SK-N-SH (cell line): ENCODE measurements at places on chromosomes 11 and 22.
A peak's percentile ranks its signal among the peaks of the same experiment; 100 is the strongest.

GRCh38 chr11:124644426-124645280, 22.0 kb downstream of the TBRG1 start:
- peaks cover 4% of the 10 kb centered on the region for H3K36me3 ChIP-seq
- peaks cover 3% of the 10 kb centered on the region; the same call in 1 of the 2 replicates for H3K4me1 ChIP-seq
- H3K27me3 ChIP-seq: no peaks in the 10 kb centered on the region
- H3K27ac ChIP-seq: no peak overlapping the region
- H3K4me3 ChIP-seq: peak overlapping the region; percentile 42

DNA sequence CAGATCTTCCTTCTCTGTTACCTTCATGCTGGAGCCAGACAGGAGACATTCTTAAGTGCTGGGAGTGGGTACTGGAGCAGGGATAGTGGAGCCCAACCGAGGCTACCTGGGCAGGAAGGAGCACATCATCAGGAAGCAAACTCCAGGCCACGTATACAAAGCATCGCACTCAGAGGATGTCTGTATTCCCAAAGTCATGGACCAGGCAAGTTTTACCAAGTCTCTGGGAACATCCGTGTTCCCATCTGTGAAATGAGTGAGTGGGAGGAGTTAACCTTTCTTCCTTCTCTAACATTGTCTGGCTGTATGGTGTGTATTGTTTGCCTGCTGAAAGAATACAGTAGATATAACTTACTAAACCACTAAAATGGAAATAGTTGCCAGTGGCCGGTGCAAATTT, 175.0 kb upstream of the TMEM45B start:
- no peak overlapping the region for H3K4me3 ChIP-seq
- H3K36me3 ChIP-seq: no peaks in the 10 kb centered on the region
- H3K27me3 ChIP-seq: no peaks in the 10 kb centered on the region

DNA sequence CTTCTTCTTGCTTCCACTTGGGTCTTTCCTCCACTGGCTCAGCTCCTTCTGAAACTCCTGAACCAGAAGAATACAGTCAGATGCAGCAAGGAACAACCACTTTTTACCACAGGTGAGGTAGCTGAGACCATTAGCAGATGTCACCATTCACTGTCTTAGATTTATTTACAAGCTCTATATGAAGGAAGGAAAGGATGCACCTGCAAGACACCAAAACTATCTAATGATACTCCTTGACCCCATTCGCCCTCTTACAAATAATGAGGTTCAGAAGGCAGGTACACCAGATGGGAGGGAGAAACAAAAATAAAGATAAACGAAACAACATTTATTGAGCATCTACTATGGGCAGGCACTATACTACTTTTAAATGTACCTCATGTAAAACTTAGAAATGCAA, 10.3 kb downstream of the TFIP11 start:
- H3K4me3 ChIP-seq: no peak overlapping the region
- H3K27me3 ChIP-seq: no peaks in the 10 kb centered on the region
- no peak for DNase-seq
- H3K27ac ChIP-seq: no peak overlapping the region
- H3K36me3 ChIP-seq: peaks cover 70% of the 10 kb centered on the region

DNA sequence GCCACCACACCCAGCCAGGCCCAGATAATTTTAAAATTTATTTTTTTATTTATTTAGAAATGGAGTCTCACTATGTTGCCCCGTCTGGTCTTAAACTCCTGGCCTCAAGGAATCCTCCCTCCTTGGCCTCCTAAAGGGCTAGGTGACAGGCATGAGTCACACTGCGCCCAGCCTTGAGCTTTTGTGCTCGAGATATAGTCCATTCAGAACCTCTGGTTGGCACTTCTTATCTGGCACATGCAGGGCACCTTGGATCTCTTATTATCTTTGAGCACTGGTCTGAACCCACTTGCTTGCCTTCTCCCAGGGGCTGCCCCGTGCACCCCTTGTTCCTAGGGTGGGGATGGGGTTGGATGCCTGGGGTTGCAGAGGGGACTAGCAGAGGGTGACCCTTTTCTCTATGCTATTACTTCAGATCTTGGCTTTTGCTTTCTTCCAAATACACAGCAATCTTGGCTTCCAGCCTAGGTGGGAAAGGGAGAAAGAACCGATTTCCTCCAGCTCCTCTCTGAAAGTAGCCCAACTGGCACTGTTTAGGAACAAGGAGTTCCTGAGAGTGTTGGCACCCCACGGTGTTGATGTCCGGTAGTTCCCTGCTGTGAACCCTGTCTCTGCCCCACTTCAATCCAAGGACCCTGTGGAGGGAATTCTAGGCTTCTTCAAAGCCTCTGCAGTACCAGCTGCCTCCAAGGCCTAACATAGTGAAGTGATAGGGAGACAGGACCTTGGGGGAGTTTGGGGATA, 1.3 kb upstream of the SLC3A2 start:
- peaks cover 20% of the 10 kb centered on the region for H3K36me3 ChIP-seq
- peaks cover 32% of the 10 kb centered on the region for H3K4me1 ChIP-seq

DNA sequence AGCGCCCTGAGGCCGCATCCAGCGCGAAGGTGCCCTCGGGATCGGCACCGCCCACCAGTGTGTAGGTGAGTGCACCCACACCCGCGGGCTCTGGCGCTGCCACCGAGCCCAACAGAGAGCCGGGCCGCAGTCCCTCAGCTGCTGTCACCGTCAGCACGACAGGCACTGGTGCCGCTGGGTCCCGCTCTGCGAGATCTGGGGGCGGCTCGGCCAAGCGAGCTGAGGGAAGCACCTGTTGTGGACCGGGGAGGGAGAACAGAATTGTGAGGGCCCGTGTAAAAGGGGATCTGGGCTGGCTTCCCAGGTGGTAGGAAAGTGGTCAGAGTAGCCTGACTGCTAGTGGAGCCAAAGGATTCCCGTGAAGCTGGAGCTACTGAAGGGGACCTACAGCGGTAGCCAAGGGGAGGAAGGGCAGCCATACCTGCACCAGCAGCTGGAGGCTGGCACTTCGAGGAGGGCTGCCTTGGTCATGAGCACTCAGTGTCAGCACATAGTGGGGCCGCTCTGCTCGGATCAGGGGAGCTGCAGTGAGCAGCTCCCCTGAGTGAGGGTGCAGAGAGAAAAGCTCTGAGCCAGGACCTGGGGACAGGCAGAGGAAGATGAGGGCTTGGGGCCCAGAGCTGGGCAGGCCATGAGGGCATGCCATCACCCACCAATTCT, 11.5 kb upstream of the TPP1 start:
- DNase-seq: no peak
- no peaks in the 10 kb centered on the region for H3K27me3 ChIP-seq
- no peak overlapping the region for H3K4me3 ChIP-seq
- no peaks in the 10 kb centered on the region for H3K4me1 ChIP-seq

DNA sequence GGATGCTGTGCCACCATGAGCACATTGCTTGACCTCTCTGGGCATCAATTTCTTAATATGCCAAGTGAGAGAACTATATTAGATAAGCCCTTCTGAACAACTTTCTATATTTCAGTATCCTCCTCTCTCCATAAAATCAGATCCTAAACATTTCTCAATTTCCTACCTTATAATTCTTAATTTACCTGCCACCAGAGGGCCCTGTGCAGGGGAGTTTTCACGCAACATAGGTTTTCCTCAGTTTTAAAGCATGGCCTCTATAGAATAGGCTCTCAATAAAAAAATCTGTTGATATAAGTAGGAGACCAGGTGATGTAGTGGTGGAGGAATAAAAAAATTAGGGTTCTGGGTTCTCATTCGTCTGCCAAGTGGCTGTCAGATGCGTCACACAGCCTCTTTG, 83.7 kb upstream of the DBX1 start:
- no peak overlapping the region for H3K4me3 ChIP-seq
- H3K27ac ChIP-seq: no peak overlapping the region
- H3K4me1 ChIP-seq: no peaks in the 10 kb centered on the region
- no peaks in the 10 kb centered on the region for H3K27me3 ChIP-seq
- no peak for DNase-seq

DNA sequence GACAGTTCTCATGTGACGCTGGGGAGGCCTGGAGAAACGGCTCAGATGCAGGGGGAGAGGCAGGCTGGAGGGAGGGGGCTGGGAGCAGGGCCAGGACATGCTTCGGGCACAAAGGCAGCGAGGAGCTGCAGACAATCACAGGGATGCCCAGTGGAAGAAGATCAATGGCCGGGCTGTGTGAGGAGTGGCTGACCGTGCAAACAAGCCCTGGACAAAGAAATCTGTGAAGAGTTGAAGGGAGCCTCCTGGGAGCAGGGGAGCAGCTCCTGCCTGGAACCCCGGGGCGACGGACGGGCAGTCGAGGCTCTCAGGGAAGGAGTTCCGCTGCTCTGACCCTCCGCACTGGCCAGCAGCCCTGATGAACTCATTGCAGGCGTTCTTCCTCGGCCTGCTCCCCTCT, 126.7 kb upstream of the B3GAT1 start:
- no peak for DNase-seq
- H3K27ac ChIP-seq: no peak overlapping the region
- no peak overlapping the region for H3K4me3 ChIP-seq

DNA sequence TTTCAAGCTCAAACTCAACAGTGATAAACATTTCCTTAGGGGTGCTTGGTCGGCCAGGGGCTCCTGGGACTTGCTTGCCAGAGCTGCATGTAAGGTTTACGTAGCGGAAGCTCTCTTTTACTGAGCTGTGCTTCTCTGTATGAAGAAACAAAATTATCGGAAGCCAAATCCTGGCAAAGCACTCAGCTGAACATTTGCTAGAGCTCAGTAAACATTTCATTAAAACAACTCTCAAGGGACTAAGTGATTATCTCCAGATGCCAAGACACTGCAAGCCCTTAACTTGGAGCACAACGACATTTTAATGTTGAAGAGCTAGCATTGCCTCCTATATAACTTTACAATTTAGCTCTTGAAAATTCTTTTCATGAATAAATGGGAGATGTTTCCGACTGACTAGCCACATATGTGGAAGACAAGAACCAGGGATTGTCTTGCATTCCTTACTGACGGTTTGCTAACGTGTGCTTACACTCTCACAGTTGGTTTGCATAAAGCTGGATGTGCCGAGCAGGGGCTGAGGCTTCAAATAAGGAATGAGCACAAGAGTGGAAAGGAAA, 43.4 kb downstream of the SCUBE2 start:
- H3K4me1 ChIP-seq: no peaks in the 10 kb centered on the region; the same call in 1 of the 2 replicates
- no peak overlapping the region for H3K4me3 ChIP-seq
- no peak overlapping the region for H3K27ac ChIP-seq
- DNase-seq: no peak
- no peaks in the 10 kb centered on the region for H3K36me3 ChIP-seq

DNA sequence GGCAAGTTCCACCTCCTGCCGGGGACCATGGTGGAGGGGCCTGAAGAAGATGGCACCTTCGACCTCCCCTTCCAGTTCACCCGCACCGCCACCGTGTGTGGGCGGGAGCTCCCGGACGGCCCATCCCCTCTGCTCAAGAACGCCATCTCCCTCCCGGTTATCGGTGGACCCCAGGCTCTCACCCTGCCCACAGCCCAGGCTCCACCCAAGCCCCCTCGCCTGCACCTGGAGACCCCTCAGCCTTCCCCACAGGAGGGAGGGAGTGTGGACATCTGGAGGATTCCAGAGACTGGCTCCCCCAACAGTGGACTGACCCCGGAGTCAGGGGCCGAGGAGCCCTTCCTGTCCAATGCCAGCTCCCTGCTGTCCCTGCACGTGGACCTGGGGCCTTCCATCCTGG, 6.4 kb downstream of the CDC42EP2 start:
- DNase-seq: no peak
- no peak overlapping the region for H3K4me3 ChIP-seq
- H3K4me1 ChIP-seq: peaks cover 10% of the 10 kb centered on the region; the same call in 1 of the 2 replicates
- no peak overlapping the region for H3K27ac ChIP-seq
- peaks cover 3% of the 10 kb centered on the region for H3K36me3 ChIP-seq

DNA sequence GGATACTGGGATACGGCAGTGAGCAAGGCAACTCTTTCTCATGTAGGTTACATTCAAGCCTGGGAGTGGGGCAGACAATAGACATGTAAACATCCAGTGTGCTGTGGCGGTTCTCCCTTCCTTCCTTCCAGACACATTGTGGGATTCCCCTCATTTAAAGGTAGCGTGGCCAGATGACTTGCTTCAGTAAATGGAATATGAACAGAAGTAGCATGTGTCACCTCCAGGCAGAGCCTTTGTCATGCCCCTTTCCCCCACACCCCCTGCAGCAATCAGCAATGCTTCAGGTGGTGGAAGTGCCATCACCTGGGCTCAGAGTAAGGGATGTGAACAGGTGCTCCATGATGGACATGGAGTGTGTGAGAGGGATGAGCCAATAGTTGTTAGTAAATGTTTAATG, 34.8 kb upstream of the TTC12 start:
- H3K27me3 ChIP-seq: no peaks in the 10 kb centered on the region
- no peak for DNase-seq
- H3K4me1 ChIP-seq: peaks cover 5% of the 10 kb centered on the region; the same call in 1 of the 2 replicates
- H3K36me3 ChIP-seq: no peaks in the 10 kb centered on the region
- H3K27ac ChIP-seq: no peak overlapping the region

DNA sequence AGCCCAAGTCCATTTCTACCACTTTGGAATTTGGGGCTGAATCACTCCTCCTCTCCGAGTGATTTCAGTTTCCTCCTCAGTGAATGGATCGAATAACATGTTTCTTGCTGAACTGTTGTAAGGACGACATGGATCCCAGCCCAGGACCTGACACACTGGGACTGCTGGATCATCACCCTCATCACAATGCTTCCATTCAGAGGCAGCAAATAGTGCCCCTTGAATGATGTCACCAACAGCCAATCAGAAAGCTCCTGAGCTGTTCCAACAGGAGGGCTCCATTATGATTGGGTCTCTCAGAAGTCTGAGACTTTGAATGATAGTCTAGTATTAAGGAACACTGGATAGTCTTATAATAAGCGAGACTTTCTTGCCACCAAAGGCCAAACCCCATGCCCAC, 158.9 kb downstream of the MYO18B start:
- H3K4me3 ChIP-seq: no peak overlapping the region
- H3K4me1 ChIP-seq: no peaks in the 10 kb centered on the region
- H3K27me3 ChIP-seq: no peaks in the 10 kb centered on the region

DNA sequence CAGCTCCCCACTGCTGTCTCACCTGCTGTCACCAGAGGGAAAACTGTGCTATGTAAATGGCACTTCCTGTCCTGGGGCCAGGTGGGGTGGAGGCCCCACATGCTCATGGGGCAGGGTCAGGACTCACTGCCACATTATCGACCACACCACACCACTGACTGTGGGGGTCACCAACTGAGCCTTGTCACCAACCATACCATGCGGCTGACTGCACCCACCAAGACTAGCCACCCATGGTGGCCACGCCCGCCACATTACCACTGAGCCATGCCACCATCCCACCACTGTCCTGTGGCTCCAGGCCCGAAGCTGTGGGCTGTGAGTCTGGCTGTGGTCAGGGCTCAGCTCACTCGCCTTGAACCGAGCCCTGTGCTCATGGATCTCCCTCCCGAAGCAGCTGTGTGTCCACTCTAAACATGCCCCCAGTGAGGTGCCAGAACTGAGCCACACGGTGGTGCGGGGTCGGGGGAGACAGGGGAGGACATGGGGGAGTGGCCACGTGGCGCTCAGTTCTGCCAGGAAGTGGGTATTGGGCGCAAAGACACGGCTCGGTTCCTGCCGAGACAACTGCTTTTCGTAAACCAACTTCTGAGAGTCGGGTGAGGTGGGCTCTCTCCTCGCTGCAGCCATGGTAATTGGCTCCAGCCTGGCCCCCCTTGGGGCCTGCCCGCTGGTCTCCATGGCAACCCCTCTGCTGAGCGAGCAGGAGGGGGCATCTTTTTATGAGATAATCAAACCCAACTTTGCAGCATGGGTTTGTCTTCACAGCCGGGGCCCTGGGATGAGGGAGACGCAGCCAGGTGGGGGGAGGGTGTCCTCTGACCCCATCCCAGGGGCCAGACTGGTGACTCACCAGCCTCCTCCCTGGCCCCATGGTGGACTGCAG, 23.2 kb downstream of the RTN4R start:
- no peaks in the 10 kb centered on the region for H3K27me3 ChIP-seq
- no peak overlapping the region for H3K4me3 ChIP-seq
- no peaks in the 10 kb centered on the region for H3K36me3 ChIP-seq
- peak; percentile 66 for DNase-seq
- H3K27ac ChIP-seq: no peak overlapping the region; the same call in 1 of the 2 replicates
